CD4-positive, alpha-beta T cell (primary cell): ENCODE measurements at places on chromosomes 3 and 15.

DNA sequence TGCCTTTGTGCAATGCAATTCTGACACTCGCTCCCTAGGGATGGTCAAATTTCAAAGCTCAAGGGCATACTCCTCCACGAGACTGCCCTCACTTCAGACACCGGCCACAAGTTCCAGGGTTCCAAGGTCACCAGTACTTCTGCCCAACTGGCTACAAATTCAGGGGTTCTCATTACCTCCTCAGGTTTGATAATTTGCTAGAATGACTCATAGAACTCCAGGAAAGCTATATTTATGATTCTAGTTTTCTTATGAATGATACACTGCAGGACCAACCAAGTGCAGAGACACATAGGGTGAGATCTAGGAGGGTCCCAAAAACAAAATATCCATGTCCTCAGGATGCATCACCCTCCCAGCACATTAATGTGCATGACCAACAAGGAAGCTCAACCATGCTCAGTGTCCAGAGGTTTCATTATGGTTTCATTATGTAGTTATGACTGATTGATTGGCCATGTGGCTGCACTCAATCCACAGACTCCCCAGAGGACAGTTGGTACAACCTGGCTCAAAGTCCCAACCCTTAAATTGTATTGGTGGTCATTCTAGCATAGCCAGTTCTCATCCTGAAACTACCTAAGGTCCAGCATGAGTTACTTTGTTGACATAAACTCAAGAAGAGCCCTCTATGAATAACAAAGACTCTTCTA, 170.4 kb upstream of the LRRN1 start:
- no peak for DNase-seq

GRCh38 chr3:31295150-31295765, 237.5 kb upstream of the STT3B start:
- no peak for DNase-seq

GRCh38 chr3:57163751-57164150, 1.4 kb downstream of the IL17RD start:
- no peak for DNase-seq

DNA sequence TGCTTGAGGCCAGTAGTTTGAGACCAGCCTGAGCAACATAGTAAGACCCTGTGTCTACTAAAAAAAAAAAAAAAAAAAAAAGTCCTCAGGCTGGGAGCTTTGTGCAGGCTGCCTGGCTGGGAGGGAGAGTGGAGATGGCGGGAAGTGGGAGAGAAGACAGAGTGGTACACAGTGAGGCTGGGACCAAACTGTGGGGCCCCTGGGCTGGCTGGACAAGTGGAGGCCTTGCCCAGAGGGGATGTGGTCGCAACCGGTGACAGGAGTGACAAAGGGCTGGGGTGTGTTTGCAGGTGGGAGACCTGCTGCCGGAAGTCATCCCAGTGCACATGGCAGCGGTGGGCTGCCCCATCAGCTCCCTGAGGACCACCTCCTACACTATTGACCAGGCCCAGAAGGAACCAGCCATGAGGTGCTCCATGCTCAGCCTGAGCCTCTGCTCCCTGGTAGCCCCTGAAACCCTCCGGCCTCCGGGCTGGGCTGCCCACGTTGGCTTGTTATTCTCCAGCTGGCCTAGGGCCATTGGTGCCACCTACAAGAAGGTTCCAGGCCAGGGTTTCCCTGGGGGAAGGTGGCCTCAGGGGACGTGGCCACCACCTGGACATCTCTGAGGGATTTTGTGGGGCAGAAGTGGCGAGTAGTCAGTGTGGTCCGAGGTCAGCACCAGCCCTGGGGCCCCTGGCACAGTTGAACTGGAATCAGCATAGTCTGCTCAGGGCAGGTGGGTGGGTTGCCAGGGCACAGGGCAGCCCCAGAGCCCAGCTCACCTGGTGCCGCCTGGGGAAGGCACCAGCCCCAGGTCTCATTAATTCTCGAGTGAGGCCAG, 22.7 kb downstream of the ACAA1 start:
- no peak for DNase-seq

GRCh38 chr3:71530903-71531530, 52.5 kb downstream of the FOXP1 start:
- DNase-seq = no peak

- DNase-seq = peak; percentile 31
Observed at GRCh38 chr3:122356402-122356801, 26.6 kb downstream of the MIX23 start.

GRCh38 chr3:37247398-37248114, 73.2 kb upstream of the LRRFIP2 start:
- no peak for DNase-seq

- no peak for DNase-seq
Observed at GRCh38 chr15:48785195-48785594, 25.7 kb downstream of the CEP152 start.

DNA sequence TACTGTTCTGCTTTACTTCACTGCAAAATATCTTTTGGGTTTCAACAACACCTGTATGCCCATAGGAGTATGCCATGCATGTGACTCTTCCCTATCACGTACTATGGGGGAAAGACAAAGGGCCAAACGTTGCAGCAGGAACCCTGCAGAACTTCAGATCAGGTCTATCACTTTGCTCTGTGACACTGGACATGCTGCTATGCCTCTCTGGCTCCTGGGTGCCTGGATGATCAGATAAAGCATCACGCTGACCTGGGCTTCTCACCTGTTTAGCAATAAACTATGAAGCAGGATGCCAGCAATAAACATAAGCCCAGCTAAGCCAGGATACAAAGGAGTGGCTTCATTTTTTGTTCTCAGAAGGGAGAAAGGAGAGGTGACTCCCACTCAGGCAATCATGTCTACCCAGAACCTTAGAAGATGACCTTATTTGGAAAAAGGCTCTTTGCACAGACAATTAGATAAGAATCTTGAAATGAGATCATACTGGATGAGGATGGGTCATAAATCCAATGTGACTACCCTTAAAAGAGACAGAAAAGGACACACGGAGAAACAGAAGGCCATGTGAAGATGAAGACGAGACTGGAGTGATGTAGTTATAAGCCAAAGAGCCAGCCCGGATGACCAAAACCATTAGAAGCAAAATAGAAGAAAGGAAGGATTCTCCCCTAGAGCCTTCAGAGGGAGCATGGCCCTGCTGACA, 19.3 kb downstream of the POMGNT2 start:
- no peak for DNase-seq

- no peak for DNase-seq
Observed at GRCh38 chr15:63210151-63211091, 21.0 kb downstream of the RAB8B start.

DNA sequence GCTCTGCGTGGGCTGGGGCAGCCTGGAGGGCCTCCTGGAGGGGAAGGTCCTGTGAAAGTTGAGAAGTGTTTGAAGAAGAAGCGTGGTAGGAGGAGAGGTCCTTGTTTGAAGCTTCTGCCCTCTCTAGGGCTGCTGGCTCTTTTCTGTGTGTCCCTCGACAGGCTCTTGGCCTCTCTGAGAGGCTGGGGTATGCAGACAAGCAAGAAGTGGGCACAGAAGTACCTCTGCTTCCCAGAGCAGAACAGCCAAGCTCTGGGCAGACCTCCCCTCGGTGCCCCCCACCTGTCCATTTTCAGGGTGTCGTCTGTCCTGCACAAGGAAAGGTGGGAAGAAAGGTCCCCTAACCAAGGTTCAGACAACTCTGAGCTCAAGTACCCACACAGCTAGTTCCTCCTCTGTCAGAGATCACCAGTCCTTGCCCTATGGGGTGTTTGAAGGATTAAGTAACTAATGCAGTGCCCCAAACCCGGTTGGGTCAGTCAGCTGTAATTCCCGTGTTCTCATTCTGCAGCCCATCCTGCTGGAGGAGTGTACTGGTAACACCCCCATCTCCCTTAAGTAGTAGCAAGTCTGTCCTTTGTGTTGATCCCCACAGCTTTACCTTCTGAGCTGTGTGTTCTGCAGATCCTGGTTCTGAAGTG, 6.3 kb downstream of the CSK start:
- DNase-seq = no peak

DNA sequence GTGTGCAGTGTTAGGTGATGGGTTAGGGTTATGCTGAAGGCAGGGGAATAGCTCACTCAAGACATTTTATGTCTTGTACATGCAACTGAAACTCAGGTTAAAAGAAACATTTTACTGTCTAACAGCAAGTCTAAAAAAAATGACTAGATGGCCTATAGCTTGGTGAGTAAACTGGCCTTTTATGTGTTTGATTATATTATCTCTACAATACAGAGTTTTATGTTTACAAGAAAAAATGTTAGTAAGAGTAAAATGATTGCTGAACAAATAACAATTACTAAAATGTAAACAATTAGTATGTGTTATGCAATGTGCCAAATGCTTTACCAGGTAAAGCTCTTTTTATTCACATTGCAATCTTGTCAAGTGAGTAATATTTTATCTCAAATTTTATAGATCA, 1039.6 kb downstream of the ROBO2 start:
- DNase-seq = no peak
